ENCODE measurements at places on chromosomes 7 and 10.

DNA sequence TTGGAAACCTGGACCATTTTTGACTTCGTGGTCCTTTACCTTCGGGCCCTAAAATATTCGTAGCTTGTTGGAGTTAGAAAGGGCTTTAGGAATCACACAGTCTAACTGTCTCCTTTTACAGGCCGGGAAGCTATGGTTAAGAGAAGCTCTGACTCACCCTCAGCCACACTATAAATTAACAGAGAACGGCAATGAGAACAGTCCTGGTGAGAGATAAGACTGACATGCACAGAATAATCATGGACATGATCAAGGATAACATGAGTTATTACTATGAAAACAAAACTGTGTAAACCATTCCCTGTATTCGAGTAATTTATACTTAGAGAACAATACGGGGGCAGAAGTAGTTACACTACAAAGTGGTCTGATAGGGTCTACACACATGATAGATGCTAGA is 162.5 kb upstream of the MALRD1 start:
- peak; percentile 84 for DNase-seq

DNA sequence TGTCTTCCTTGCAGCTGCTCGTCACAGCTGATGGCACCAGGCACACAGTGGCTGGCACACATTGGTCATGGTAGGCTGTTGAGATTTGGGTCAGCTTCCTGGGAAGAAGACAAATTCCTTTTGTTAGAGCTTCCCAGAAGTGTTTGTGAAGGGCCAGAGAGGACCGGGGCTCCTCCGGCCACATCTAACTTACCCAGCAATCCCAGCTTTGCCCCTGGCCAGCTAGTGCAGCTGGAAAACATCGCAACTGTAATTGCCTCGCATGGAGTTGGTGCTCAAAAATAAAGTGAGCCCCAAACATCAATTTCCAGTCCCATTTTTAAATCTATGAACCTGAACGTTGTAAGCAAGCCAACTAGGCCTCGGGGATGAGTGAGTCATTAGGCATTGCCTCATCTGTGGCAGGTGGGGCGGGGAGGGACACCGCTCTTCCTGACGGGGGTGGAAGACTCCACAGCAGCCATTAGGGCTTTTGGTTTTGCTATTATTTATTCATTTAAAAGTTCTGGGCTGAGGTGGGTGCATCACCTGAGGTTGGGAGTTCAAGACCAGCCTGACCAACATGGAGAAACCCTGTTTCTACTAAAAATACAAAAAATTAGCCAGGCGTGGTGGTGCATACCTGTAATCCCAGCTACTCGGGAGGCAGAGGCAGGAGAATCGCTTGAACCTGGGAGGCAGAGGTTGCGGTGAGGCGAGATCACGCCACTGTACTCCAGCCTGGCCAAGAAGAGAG is 12.4 kb downstream of the CPA5 start:
- DNase-seq = peak; percentile 85

DNA sequence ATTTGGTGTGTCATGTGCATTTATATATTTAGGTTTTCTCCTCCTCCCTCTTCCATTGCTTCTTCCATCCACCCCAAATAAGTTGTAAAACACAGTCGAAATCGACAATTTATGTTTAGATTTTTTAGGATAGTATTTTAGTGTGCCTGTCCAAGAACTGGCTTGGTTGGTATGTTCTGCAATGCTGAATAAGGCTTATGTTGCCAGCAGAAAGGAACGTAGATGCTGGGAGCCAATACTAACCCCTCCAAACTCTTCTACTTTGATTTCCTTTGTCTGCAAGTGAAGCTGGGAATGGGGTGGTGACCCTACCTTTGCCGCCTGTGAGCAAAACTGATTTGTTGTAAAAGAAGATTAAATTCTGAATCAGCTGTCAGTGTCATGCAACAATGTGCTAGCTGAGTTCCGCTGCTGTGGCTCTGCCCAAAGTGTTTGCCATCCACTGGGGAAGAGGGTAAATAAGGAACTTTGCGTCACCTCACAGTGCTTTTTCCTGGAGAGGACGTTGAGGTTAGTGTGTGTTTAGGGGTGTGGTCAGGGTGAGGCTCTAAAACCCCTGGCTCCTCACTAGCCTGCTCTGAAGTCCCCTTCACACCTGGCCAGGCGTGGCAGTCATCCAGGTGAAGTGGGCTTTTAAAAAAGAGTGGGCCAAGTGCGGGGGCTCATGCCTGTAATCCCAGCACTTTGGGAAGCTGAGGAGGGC is 44.4 kb downstream of the TACC2 start:
- DNase-seq = no peak

GRCh38 chr7:99099499-99100077 is 44.3 kb downstream of the SMURF1 start:
- DNase-seq = no peak

DNA sequence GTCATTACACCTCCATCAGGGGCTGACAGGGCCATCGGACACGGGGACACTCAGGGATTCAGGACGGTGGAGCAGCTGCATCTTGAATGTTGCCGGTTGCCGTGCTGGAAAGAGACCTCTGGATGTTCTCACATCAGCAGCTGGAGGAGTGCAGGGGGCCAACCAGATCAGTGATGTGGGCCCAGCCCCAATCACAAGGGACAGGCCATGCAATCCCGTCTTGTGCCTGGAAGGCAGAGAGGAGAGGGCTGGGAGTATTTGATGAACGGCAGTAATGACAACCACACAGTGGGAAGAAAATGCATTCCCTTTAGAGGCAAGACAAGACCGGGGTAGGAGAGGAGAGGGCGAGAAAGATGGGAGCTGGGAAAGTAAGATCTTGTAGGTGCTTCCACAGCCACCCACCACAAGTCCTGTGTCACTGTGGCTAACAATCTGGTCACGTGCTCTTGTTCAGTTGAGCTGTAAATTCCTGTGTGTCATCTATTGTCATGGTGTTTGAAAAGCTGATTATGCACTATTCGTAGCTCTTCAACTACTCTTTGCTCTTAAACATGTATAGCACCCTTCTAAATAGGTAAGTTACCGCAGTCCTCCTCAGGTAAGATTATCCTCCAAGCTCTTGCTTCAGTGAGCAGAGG is 85.9 kb upstream of the LEP start:
- no peak for DNase-seq

GRCh38 chr7:47254081-47254977 is 327.6 kb downstream of the TNS3 start:
- peak; percentile 56 for DNase-seq

Measured in fibroblast of lung (primary cell).